ENCODE measurements at places on chromosomes 4 and X.

DNA sequence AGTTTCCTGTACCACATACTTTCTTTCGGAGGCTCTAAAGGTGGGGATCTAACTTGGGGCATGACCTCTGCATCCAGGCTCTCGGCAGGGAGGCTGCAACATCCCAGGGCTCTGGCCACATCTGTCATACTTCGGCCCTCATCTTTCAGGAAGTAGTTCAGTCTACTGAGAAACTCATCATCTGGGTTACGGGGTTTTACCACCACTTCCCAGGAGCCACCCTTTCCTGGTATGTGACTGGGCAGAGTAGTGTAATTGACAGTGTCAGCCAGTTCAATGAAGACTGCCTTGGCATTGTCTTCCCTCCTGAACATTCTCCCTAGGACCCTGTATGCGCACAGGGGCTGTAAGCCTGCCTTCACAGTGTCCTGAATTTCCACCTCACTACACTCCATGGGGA lies 2.8 kb downstream of the PNMA5 start:
- no peaks in the 10 kb centered on the region for H3K36me3 ChIP-seq
- H3K27me3 ChIP-seq: no peaks in the 10 kb centered on the region
- no peaks in the 10 kb centered on the region for H3K4me1 ChIP-seq
- no peak overlapping the region for H3K27ac ChIP-seq
- H3K4me3 ChIP-seq: no peak overlapping the region

GRCh38 chr4:878796-879728 lies 53.1 kb downstream of the GAK start:
- no peaks in the 10 kb centered on the region for H3K27me3 ChIP-seq
- no peak for DNase-seq
- H3K4me1 ChIP-seq: no peaks in the 10 kb centered on the region
- no peak overlapping the region for H3K27ac ChIP-seq

DNA sequence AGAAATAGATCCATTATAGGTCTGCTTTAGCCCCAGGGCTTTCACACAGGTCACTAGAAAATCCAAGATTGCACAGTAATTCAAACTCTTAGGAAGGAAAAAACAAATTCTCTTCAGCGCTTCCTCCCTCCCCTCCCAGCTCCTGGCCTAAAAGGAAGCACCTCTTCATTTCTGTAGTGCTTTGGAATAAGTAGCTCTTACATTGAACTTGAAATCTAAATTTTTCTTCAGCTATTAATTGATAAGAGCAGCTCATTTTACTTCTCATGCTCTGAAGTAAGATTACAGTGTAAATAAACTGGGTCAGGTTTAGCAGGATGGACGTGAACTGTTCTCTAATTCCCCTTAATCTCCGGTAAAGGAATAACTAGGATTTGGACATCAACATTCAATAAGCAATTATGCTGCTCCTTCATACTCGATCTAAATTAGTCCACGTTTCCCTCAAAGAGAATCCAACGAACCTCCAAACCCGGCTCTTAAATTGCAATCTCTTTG lies 10.9 kb upstream of the SEL1L3 start:
- H3K36me3 ChIP-seq: no peaks in the 10 kb centered on the region
- DNase-seq: no peak
- no peaks in the 10 kb centered on the region for H3K4me1 ChIP-seq

DNA sequence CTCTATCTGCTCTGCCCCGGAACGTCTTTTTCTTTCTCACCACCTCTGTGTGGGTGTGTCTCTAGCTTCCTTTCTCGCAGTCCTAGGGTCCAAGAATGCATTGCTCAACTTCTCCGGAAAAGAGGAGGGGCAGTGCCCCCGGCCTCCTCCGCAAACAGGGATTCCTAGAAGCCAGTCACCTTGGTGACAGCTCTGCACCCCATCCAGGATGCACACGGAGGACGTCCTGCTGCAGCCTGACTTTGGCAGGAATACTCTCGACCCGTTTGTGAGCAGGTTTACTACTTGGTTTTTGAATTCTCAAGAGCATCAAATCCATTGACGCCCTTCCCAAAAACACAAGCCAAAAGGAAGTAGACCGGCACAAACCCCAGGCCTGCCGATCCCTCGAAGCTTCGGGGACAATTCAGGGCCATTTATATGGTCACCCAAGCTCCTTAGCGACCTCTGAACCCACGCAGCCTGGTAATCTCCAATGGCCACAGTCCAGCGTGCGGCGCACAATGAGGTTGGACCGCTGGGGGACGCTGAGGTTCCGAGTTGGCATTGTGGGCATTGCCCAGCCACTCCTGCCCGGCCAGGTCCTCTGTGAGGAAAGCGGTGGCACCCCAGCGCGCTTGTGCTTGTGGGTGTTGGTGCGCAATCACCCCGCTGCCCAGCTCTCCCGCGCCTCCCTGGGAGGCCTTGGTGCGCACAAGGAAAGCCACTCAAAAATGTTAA lies 9.8 kb downstream of the NKX3-2 start:
- no peak for DNase-seq
- no peaks in the 10 kb centered on the region for H3K36me3 ChIP-seq
- H3K27me3 ChIP-seq: no peaks in the 10 kb centered on the region
- H3K27ac ChIP-seq: no peak overlapping the region

DNA sequence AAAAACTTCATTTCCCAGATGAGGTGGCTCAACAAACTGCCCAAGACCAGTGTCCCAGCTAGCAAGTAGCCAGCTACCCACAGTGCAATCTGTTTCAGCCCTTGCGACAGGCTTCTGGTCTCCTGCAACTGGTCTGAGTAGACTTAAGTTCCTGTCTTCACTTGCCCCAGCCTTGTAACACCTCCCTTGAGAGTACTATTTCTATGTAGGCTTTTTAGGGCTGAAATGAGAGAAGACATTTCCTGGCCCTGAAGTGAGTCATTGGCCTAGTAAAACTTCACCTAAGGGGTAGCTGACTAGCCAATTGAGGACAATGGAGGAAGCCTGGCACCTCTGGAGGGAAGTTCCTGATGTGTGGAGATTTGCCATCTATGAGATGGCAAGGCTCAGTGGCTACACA lies 80.1 kb upstream of the STIM2 start:
- no peaks in the 10 kb centered on the region for H3K36me3 ChIP-seq
- H3K4me3 ChIP-seq: no peak overlapping the region
- H3K27me3 ChIP-seq: no peaks in the 10 kb centered on the region
- H3K27ac ChIP-seq: no peak overlapping the region
- H3K4me1 ChIP-seq: no peaks in the 10 kb centered on the region

DNA sequence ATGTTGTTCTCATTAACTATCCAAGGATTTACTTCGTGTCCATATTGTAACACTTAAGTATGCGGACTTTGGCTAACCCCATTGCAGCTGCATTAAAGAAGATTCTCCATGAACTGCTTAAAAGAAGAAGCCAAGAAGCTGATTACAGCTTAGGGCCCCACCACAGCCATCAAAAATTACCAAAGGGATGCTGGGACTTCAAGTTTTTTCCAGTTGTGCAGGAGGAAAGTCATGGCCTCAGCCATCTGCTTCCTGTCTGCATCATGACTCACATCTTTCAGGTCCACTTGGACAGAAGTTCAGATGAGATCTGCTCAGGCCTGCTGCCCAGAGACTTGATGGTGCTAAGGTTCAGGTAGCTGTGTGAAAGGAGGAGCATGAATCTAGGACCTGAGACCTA lies 38.8 kb upstream of the CAPN6 start:
- H3K36me3 ChIP-seq: no peaks in the 10 kb centered on the region
- no peak for DNase-seq
- H3K4me1 ChIP-seq: no peaks in the 10 kb centered on the region

GRCh38 chr4:89497517-89498308 lies 190.1 kb upstream of the GPRIN3 start:
- H3K4me3 ChIP-seq: no peak overlapping the region
- no peaks in the 10 kb centered on the region for H3K36me3 ChIP-seq
- no peaks in the 10 kb centered on the region for H3K27me3 ChIP-seq
- DNase-seq: no peak
- H3K27ac ChIP-seq: no peak overlapping the region

GRCh38 chr4:153189016-153189801 lies 15.0 kb upstream of the TRIM2 start:
- DNase-seq: no peak
- no peak overlapping the region for H3K4me3 ChIP-seq
- H3K27me3 ChIP-seq: no peaks in the 10 kb centered on the region
- no peak overlapping the region for H3K27ac ChIP-seq
- H3K4me1 ChIP-seq: no peaks in the 10 kb centered on the region

DNA sequence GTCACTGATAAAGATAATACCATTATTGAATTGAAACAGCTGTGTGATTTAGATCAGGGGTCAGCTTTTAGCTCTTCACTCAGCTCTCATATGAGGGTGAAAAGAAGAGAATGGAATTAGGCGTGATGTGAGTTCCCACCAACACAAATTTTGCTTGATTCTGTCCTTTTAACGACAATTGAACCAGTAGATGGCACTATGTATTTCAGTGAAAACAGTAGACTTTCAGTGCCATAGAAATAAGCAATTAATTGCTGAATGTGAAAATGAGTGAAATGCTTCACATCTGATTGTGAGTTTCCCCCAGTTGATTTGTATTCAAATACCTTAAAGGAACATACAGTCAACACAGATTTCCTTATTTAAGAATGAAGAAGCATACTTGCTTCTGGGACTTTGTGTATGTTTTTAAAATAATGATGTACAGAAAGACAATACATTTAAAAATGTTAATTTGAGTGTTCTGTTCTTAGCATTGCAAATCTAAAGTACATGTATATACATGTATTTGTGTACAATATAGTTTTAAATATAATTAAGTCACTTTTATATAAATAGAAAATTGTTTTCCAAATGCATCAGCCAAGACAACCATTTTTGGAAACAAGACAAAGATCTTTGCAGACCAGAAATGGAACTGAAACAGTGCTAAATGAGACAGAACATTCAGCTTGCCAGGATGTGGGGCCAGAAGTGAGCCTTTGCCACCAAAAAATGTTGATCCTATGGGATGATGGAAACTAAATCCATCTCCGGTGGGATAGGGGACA lies 178.8 kb downstream of the SNCA start:
- DNase-seq: no peak
- no peak overlapping the region for H3K4me3 ChIP-seq
- H3K27ac ChIP-seq: no peak overlapping the region
- no peaks in the 10 kb centered on the region for H3K36me3 ChIP-seq

GRCh38 chr4:100962698-100963097 lies 384.6 kb downstream of the PPP3CA start:
- H3K36me3 ChIP-seq: no peaks in the 10 kb centered on the region
- no peaks in the 10 kb centered on the region for H3K4me1 ChIP-seq
- DNase-seq: no peak
- H3K27me3 ChIP-seq: no peaks in the 10 kb centered on the region
- H3K4me3 ChIP-seq: no peak overlapping the region

DNA sequence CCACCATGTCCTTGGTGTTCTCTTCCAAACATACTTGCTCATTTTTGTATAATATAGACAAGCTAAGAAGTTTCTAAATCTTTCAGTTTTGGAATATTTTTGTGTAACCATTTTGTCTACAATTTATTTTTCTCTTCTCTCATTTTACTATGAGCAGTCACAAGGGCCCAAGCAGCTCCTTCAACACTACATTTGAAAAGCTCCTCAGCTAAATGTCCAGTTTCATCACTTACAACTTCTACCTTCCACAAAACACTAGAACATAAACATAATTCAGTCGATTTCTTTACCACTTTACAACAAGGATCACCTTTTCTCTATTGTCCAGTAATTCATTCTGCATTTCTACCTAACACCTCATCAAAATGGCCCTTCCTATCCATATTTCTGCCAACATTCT lies 554.4 kb downstream of the RAB28 start:
- H3K4me3 ChIP-seq: no peak overlapping the region
- no peaks in the 10 kb centered on the region for H3K4me1 ChIP-seq
- no peaks in the 10 kb centered on the region for H3K27me3 ChIP-seq
- H3K36me3 ChIP-seq: no peaks in the 10 kb centered on the region
- no peak overlapping the region for H3K27ac ChIP-seq
- no peak for DNase-seq

DNA sequence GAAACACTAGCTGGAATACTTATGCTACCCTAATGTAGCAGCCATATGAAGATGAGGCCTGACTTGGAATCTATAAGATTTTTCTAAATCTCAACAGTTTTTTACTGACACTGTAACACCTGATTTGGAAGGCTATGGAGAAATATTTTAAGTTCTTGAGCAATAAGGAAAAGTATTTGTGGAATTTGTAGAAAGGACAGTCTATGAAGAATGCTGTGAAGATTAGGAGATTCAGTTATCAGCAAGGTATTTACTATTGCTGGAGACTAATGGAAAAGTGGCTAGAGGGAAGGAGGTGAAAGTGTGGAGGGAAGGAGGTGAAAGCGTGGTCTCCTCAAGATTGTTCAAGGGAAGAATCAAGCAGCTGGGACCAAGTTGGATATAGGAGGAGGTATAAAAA lies 190.0 kb upstream of the EMCN start:
- no peak overlapping the region for H3K27ac ChIP-seq
- H3K36me3 ChIP-seq: no peaks in the 10 kb centered on the region
- H3K4me3 ChIP-seq: no peak overlapping the region
- H3K4me1 ChIP-seq: no peaks in the 10 kb centered on the region
- no peak for DNase-seq

DNA sequence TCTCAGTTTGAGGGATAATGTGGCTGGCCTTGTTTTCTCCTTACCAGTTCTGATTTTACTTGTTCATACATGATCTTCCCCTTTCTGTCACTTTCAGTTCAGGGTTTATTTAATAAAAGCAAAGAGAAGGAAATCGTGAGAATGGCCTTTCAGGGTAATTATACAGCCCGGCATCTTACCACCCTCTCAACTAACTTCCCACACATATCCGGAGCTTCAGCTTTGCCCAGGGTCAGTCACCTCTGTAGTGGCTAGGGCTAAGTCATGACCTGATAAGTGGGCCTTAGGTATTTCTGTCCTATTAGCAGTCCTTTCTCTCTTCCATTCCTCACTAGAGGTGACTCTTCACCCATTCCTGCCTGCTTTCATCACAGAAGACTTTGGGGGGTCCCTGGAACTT lies 15.8 kb downstream of the TRPC5 start:
- no peak overlapping the region for H3K4me3 ChIP-seq
- H3K36me3 ChIP-seq: no peaks in the 10 kb centered on the region
- DNase-seq: no peak
- H3K27ac ChIP-seq: no peak overlapping the region
- no peaks in the 10 kb centered on the region for H3K4me1 ChIP-seq

DNA sequence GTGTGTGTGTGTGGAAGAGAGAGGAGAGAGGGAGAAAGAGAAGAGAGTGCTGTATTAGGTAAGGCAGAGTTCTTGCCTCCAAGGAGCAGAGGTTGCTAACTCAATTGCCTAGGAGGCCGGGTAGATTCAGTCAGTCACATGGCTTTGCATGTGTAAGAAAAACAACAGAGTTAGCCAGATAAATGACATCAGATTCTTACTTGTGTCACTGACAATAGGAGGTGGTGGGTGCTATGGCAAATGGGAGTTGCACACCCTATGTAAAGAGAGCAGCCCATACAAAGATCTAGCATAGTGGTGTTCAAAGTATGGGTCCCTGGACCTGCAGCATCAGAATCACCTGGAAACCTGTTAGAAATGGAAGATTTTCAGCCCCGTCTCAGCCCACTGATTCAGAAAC lies 14.4 kb upstream of the PGRMC2 start:
- peaks cover 2% of the 10 kb centered on the region for H3K36me3 ChIP-seq
- H3K4me1 ChIP-seq: no peaks in the 10 kb centered on the region
- H3K4me3 ChIP-seq: no peak overlapping the region
- no peak overlapping the region for H3K27ac ChIP-seq
- no peaks in the 10 kb centered on the region for H3K27me3 ChIP-seq

- H3K4me3 ChIP-seq: no peak overlapping the region
- H3K27ac ChIP-seq: no peak overlapping the region
- no peak for DNase-seq
- no peaks in the 10 kb centered on the region for H3K36me3 ChIP-seq
- no peaks in the 10 kb centered on the region for H3K27me3 ChIP-seq
These were observed 51.0 kb upstream of the WDR17 start for GRCh38 chr4:176014583-176015108.
